Inflammatory macrophage (primary cell): ENCODE measurements at places on chromosomes 4 and X.

DNA sequence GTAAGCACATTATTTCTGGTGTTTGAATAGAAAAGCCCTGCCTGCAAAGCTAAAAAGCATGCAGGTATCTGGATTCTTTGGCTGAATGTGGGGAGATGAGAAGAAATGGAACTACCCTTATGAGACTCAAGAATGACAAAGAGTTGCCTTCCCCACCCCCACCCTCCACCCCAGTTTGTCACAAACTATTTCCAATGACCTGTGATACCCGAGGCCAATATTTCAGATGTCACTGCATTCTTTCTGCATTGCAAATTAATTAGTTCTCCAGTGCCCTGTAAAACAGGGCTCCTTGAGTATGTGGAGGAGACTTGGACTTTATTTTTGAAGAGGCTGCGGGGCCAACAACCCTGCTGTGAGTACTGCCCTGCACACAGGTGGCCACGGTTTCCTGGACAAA, 116.4 kb downstream of the ZNF827 start:
- DNase-seq = no peak

GRCh38 chrX:148416142-148416541, 84.3 kb upstream of the AFF2 start:
- DNase-seq = peak; percentile 49

DNA sequence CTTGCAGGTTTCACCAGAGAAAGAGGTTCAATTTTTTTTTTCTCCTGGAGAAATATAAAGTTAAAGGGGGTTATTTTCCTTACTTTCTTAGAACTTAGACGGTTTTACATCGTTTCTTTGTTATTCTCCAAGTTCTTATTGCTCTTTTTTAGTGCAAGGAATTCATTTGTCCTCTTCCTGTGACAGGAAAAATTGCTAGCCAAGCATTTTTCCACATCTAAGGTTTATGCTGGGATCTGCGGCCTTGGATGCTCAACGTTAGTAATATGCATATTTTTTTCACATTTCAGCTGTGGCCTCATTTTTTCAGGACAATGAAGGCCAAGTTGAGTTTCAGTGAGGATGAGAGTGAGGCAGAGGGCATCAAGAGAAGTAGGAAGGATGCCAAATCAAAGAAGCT, 948.9 kb downstream of the PCDH19 start:
- no peak for DNase-seq

- DNase-seq = no peak
Measured at GRCh38 chrX:152923599-152923998, 25.7 kb downstream of the ZNF185 start.

- DNase-seq = peak; percentile 73
Measured at GRCh38 chr4:22389240-22389870, 126.5 kb downstream of the ADGRA3 start.

DNA sequence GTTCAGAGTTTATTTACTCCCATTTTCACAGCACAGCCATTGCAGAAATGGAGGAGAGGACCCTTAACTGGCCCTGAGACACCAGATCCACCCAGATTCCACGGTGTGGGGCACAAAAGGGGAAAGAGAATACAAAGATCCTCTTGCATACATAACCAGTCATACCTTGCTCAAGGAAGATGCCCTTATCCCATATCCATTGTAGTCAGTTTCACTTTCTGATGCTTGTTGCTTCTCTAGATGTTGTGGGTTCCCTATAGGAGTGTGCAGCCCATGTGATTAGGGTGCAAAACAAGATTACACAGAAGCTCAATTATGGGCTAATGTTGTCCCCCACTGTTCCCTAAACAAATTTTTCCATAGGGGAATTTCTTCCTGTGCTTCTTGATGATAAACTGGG, 1309.0 kb upstream of the PABPC4L start:
- no peak for DNase-seq

DNA sequence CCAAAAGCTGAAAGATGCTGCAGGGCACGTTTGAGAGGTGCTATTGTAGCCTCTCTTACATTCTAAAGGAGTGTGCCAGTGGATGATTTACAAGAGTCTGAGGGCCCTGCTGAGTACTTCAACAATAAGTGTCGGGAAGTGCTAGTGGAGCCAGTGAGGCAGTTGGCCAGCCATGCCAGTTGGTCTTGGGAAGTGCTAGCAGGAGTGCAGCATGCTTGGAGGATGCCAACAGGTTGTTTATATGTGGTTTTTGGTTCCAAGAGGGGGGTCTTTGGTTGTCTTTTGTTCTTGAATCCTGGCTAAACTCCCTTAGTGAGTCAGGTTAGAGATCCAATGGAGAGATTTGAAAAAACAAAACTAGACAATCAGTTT, 335.3 kb downstream of the PABPC4L start:
- DNase-seq = no peak

DNA sequence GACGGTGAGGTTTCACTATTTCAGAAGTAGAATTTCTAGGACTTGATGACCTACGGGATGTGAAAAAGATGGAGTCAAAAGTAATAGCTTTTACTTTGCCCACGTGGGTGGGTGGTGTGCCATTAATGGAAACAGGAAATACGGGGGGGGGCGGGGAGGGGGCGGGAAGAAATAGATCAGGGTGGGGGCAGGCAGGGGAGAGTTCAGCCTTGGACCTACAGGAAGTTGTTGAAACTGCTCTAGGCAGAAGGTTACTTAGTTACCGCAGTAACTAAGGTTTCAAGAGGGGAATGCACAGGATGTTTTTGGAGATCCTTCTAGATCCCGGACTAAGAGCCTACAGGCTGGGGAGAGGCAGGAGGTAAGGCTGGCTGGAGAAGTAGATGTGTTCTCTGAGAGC, 3.6 kb upstream of the FHL1 start:
- DNase-seq = peak; percentile 40

DNA sequence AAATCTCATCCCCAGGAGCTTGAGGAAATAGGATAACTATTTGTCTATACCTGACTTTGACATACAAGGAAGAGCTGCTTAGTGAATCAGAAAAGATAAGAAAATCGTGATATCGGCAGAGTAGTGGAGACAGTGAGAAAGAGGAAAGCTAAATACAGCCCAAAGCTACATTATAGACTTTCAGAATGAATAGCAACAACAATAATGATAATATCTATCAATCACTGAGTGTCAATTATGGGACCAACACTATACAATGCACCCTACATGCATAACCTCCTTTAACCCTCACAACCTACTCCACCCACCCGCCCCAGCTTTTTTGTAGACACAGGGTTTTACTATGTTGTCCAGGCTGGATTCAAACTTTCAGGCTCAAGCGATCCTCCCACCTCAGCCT, 205.1 kb downstream of the PPP3CA start:
- DNase-seq = no peak

GRCh38 chrX:153845195-153845594, 14.9 kb upstream of the PDZD4 start:
- no peak for DNase-seq

- DNase-seq = peak; percentile 22
Measured at GRCh38 chr4:15894921-15895916, 43.3 kb downstream of the FGFBP1 start.

- no peak for DNase-seq
Measured at GRCh38 chr4:25513814-25514213, 136.8 kb downstream of the ANAPC4 start.

DNA sequence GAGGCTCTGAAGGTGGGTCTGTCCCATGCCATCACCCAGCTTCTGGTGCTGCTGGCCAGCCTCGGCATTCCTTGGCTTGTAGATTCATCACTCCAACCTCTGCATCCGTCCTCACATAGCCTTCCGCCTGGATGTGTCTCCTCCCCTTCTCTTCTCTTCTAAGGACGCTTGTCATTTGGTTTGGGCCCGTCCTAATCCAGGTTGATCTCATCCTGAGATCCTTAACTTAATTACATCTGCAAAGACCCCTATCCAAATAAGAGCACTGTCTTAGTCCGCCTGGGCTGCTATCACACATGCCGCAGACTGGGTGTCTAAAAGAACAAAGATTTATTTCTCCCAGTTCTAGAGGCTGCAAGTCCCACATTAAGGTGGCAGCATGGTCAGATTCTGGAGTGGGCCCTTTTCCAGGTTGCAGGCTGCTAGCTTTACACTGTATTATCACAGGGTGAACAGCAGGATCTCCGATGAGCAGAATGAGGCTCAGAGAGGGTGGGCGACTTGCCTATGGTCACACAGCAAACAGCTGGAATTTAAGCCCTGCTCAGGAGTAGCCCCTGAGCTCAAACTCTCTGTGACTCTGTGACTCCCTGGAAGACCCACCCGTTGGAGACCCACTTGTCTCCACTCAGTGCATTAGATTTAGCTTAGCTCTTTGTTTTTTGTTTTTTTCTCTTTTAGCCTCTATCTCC, 113.1 kb downstream of the STK32B start:
- DNase-seq = no peak

GRCh38 chrX:70970482-70970995, 39.6 kb upstream of the SLC7A3 start:
- DNase-seq = peak; percentile 29
